Urinary bladder (tissue), 4 donors: ENCODE measurements at places on chromosomes 6 and 20. TPM values are rescaled to one million over a fixed set of nuclear protein-coding genes. Genes with fewer than 3 reads are reported as not detected.

GRCh38 chr6:45209762-45210161, 118.4 kb upstream of the RUNX2 start:
- DNase-seq = no peak

GRCh38 chr20:44716309-44717106, 1.3 kb downstream of the CCN5 start:
- no peak for DNase-seq

DNA sequence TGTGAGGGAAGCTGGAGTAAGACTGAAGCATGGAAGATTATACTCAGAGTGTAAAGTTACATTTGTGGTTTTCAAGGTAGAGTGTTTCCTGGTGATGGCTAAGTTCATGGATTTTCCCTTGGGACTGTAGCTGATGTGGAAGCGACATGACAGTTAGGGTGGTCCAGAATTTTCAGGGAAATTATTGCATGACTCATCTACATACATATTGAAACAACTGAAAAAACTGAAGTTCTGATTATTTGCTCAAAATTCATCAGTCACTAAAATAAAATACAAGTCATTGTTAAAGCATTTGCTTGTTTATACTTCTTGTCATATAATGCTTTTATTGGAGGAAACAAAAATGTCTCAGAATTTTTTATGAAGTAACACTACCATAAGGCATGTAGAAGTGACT, 700.0 kb downstream of the RFPL4B start:
- DNase-seq = no peak

DNA sequence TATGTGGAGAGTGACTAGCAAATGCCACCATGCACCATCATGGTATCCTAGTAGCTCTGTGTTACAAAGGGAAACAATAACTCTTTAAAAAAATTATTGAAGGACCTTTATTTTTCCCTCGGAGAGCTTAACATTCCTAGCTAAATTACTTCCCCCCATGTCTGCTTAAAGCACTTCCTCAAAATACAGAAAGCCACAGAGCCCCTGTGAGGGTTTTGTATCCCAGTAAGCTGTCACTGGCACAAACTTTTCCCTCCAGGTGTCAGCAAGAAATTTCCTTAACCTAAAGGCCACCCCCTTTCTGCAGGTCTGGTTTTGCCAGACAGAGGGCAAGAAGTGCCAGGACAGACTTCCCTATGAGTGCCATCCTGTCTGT, 340.0 kb upstream of the PRDM1 start:
- DNase-seq = no peak

- no peak for DNase-seq
Observed at GRCh38 chr6:167575158-167575696, 250.3 kb downstream of the TTLL2 start.

DNA sequence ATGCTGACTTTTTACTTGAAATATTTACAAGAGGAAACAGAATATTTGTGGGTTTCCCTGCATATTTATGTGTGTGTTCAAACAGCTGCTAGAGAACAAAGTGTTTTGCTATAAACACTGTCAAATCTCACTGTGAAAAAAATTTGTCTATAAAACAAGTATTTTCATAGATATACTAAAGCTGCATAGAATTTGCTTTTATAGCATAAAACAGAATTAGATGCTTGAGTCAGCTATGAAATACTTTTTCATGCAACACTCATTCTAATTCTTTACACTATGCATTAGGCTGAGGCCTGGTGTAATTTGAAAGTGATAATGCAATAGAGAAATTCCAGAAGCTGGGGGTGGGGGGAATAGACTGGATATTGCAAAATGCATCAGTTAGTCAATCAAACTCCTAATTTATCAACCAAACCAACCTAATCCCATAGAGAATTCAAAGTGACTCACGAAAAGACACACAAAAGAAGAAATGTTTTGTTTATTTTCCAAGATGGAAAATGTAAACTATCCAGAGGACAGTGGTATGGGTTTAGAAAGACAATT, 148.2 kb downstream of the LAMA2 start:
- DNase-seq = no peak

GRCh38 chr6:123316733-123317323, 319.9 kb downstream of the TRDN start:
- DNase-seq = no peak

DNA sequence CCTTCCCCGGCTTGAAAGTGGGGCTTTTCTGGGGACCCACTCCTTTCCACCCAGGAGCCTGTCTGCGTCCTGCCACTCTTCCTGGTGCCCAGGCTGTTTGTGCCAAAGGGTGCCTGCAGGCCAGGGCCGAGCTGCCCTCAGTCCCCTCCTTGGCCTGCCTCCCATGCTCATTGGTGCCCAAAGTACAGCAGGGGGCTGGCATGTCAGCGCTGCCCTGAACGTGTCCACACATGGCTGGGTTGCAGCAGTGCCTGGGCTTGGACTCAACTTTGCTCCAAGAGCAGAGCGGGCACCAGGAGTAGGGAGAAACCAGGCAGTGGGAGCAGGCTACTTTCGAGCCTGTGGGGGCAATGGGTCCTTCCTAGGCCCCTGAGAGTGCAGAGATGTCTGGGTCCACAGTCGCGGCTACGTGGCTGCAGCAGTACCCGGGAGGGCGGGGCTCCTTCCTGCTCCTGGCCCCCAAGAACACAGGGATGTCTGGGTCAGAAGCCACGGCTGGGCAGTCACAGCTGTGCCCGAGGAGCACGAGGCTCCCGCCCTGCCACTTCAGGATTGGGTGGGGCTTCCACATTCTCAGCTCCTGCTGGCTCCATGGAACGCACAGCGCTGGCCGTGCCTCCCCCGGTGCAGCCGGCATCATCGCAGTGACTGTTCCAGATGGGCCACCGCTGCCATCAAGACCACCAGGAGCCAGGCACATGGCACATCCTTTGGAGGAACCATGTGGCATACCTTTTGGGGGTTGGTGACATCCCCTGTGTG, 50.0 kb upstream of the CLDN20 start:
- DNase-seq = no peak

- DNase-seq = no peak
Observed at GRCh38 chr6:106844930-106845329, 129.6 kb downstream of the CD24 start.

- DNase-seq = no peak
Observed at GRCh38 chr20:43372051-43372450, 85.6 kb upstream of the SRSF6 start.

DNA sequence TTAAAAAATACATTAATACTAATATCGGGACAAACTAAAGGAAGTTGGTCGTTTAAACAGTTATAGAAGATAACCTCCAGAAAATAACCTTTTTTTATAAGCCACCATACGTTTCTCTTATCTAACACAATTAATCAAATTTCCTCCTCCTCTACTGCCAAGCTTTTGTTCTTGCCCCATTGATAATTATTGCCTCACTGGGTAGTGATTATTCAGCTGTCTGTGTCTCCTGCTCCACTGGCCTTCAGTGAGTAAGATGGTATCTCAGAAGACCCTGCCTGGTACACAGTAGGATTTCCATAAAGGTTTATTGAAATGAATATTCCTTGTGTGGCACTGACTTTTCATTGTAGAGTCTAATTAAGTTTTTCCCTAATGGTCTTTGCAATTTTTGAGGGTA, 165.5 kb upstream of the SCGN start:
- DNase-seq = no peak

DNA sequence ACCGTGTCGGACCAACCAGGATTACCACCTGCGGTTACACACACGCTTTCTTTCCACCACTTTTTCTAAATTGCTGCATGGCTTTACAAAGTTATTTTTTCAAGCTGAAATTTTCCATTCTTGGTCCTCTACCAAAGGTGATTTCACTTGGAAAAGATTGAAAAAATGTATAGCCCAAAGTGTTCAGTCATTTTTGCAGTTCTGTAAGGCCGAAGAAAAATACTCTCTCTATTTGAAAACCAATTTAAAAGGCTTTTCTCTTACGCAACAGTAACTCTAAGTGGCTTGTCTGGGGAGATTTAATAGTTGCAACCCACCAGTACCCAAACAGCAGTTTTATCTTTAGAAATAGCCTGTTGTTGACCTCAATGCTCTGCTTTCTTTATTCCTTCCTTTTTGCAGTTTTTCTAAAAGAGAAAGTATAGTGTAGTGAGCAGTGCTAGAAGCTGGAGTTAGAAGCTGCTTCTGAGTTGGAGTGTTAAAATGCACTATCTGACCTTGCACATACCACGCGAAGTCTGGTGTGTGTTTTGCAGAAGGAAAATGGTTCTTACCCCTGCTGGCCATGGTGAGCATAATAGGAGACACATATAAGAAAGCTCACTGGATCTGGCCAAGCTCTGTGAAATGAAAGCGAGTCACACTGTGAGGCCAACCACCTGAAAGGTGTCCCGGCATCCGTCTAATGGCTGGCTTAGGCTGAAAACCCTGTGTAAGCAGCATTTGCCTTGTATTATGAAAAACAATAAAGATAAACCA, 271.6 kb upstream of the PRND start:
- DNase-seq = no peak

DNA sequence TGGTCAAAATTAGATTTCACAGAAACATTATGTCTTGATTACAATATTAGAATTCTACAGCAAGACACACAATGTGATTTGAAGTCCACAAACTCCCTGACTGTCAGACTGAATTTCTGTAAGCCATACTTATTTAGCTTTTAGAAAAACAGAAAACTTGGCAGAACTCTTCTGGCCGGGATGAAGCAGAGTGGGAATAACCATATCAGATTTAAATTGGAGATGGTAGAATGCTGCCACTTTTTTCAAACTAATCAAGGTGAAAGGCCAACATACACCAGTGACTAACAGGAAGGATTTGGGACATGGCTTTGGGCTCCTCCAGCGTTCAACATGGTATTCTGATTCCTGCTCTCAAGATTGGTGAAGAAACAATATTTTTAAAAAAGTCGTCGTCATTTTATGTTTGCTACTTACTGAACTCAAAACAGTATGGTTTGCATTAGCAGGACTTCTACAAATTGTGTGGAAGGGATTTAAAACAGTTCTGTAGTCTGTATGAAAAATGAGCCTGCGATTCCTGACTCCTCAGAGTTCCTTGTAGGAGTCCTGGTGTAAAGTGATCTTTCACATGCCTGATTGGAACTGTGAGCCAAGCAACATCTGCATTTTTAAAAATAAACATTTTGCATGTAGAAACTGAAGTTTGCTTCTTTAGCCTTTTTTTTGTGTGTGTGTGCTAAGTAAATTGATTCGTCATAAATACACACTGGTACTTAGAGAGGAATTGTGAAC, 297.9 kb upstream of the SOX4 start:
- no peak for DNase-seq

DNA sequence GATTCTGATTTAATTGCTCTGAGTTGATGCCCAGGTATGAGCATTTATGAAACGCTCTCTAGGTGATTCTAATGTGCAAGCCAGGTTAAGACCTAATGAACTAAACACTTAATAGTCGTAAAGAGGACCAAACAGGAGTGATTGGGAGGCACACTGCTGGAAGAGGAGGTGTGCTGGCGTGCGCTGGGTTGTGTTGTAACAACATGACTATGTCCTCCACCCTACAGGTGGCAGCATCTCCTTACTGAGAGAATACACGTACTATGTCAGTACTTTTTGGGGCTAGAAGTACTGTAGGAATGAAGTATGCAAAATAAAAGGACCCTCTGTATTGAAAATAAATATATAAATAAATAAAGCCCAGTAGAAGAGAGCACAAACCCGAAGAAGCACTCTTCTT, 11.9 kb downstream of the C6orf89 start:
- DNase-seq = no peak

TASP1 gene
- 22.4 TPM for total RNA-seq

ZSCAN23 gene
- 15.5 TPM for total RNA-seq

NOTCH4 gene
- total RNA-seq = 11.2 TPM

SCP2D1 gene
- total RNA-seq = not detected
